Stimulated activated CD4-positive, alpha-beta T cell treated with anti-CD3 and anti-CD28 coated beads, Interleukin-1b, Interleukin-23, amount 100 ng/mL, for 4 hours (primary cell): ENCODE measurements at places on chromosomes 5 and 9.

- DNase-seq, result no peak
Measured at GRCh38 chr5:89981878-89982773, 427.4 kb downstream of the CETN3 start.

DNA sequence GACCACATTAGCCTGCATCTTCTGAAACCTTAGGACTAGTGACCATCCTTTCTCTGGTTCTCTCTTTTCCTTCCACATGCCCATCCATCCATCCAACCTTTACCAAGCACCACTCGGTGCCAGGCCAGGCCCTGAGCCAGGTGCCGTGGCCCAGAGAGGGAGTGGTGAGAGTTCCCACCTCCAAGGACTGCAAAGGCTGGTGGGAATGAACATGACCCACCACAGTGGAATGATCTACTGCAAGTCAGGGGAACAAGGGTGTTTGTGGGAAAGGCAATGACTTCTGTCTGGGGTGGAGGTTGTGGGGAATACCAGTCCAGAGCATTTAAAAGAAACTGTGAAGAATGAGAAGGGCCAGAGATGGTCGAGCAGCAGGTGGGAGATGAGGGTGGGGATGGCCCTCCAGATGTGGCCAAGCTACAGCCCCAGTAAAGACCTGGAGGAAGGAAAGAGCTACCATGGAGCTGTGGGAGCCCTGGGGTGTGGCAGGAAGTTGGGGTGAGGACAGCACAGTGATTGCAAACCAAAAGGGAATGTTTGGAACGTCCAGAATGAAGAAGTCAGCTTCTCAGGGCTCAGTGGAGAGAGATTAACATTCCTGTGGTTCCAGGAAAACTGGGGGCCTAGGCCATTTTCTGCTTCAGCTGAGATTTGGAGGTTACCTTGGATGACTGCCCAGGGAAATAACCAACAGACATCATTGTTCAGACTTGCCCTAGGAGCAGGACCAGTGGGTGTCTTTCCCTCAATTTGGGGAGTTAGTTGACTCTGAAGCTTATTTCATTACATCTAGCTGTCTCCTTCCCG is 30.7 kb upstream of the CORO2A start:
- no peak for DNase-seq

GRCh38 chr5:139574641-139575312 is 13.6 kb downstream of the UBE2D2 start:
- no peak for DNase-seq

DNA sequence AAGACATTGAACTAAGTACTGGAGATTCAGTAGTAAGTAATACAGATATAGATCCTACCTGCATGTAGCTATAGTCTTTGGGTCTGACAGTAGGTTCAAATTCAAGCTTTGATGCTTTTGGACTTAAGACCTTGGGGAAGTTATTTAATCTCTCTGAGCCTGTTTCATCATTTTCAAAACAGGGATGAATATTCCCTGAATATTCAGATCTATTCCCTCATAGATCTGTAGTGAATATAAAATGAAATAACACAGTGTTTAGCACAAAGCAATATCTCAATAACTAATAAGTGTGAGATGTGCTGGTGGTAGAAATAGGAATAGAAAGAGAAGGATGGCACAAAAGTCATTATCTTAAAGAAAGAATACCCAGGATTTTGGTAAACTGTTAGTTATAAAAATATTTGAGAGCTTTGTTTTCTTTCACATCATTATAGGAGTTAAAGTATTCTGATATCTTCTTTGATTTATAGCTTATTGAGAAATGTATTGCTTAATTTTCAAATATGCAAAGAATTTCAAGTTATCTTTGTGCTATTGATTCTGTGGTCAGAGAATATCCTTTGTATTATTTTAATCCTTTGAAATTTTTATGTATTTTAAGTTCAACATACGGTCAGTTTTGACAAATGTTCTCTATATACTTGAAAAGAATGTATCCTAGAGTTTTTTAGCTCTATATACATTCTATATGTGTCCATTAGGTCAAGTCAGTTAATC is 11.4 kb upstream of the RANBP3L start:
- DNase-seq, result no peak

DNA sequence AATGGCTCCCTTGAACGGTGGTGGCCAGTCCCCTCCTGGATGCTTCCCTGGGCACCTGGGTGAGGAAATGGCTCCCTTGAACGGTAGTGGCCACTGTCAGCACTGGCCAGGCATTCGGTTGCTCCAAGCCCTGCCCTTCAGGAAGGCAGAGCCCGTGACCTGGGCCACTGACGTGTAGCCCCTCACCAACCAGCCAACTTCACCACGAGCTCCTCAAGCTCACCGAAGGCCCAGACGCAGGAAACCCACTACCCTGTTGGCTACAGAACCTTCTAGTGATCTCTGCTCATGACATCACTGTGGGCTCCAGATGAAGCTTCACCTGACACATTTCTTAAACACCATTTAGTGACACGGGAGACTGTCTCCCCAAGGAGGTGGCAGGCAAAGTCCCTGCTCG is 9.2 kb downstream of the SLC6A3 start:
- no peak for DNase-seq

- no peak for DNase-seq
Measured at GRCh38 chr5:139789845-139790189, 5.8 kb upstream of the PSD2 start.

DNA sequence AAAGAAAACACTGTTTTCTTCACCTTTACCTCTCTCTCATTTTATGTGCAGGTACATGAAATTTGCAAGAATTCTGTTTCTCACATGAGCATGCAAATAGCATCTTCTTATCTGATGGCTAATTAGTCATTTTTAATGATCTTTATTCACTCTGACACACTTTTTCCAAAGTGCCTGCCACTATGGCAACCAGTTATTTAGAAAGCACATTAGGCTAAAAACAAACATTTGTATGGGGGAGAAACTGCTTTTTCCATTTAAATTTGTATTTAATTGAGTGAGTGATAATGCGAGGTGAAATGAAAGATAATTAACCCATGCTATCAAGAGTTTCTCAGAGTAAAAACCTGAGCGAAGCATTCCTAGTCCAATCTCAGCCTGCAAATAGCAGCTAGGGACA is 365.0 kb downstream of the MAT2B start:
- no peak for DNase-seq

DNA sequence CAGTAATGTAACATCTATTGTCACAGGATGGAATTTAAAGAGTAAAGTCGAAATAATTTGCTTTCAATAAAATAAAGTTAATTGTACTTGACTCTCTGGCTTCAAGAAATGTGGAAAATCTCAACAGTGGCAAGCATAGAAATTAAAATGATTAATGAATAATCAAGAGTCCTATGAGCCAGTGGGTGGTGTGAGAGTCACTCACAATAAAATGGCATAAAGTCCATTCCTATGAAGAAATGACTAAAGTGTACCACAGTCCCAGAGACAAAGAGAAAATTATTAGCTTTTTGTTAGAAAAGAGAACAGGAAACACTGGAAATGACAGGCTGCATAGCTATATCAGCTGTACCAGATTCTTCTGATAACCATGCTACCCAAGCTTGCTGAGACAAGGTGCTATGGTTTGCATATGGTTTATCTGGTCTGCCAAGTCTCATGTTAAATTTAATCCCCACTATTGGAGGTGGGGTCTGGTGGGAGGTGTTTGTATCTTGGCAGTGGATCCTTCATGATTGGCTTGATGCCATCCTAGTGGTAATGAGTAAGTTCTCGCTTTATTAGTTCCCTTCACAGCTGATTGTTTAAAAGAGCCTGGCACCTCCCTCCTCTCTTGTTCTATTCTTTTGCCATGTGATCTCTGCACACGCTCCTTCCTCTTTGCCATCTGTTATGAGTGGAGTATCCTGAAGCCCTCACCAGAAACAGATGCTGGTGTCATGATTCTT is 647.7 kb upstream of the ITGA1 start:
- no peak for DNase-seq

DNA sequence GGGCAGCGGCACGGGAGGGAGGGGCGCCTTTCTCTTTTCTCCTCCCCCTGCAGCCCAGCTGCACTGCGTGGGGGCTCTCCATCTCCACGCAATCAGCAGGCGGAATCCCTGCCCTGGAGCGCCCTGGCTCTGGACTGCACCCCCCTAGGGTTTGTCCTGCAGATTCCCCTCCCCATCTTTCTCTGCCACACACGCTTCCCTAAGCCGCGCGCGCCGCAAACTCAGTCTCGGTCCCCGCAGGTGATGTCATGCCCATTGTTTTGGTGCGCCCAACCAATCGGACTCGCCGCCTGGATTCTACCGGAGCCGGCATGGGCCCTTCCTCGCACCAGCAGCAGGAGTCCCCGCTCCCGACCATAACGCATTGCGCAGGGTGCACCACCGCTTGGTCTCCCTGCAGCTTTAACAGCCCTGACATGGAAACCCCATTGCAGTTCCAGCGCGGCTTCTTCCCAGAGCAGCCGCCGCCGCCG is at the start of gene KCNN2:
KCNN2 (plus strand) TSS at position 347 of the 473 bp plus-strand sequence; CDS start at position 417, 70 bp downstream.
- no peak for DNase-seq

GRCh38 chr9:35616681-35617459 is 1.3 kb downstream of the CD72 start:
- peak; percentile 50 for DNase-seq

GRCh38 chr5:150458802-150459557 is 9.4 kb upstream of the RPS14 start:
- DNase-seq, result peak; percentile 93

DNA sequence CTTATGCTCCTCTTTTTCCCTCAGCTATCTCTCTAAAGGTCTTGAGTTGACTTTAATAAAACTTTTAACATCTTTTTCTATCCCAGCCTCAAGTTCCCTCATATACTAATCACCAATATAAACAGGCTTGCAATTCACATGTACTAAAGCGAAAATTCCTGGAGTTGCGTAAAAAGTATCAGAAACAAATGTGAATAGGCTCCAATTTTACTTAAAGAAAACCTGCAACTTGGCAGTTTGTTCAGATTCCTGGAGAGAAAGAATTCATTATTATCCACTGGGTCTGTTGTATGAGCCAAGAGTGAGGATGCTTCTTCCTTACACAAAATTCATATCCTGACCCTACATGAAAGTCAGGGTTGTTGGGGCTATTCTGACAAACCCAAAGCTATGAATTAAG is 384.2 kb downstream of the DTWD2 start:
- no peak for DNase-seq

GRCh38 chr9:36912620-36913019 is 121.4 kb downstream of the PAX5 start:
- DNase-seq, result no peak

DNA sequence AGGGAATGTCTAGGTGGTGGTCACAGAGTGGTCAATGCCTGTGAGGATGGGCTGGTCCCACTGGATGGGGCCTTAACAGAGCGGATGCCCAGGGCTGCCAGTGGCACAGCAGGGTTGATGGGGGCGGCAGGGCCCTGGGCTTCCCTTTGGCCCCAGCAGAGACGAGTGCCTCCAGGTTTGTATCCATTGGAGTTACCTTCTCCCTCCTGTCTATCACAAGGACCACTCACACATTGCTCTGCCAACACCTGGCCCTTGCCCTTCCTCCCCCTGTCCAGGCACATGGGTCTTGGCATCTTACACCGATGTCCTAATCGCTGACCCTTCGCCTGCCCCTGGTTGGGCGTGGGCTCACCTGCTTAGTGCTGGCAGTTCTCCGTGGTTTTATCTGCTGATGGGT is 26.2 kb upstream of the IRX4 start:
- DNase-seq, result no peak

DNA sequence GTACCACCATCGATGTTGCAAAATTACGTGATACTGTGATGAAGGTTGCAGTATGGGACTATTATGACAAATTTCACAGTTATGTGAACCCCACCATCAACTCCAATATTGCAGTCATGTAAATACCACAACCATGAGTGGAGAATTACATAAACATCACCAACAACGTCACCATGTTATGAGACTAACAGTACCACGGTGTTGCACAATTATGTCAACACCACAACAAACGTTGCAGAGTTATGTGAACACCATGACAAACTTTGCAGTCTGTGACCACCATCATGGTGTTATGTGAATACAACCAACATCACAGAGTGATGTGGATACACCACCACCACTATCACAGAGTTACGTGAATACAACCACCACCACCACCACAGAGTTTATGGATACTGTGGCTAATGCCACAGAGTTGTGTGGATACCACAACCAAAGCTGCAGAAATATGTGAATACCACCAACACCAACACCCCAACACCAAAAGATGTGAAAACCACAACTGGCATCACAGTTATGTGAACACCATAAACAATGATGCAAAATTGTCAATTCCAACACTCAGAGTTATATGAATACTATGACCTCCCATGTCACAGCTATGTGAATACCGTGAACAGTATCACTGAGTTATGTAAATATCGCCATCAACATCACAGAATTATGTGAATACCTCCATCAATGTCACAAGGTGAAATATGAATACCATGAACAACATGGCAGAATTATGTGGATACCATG is 62.4 kb downstream of the SHC3 start:
- DNase-seq, result no peak

DNA sequence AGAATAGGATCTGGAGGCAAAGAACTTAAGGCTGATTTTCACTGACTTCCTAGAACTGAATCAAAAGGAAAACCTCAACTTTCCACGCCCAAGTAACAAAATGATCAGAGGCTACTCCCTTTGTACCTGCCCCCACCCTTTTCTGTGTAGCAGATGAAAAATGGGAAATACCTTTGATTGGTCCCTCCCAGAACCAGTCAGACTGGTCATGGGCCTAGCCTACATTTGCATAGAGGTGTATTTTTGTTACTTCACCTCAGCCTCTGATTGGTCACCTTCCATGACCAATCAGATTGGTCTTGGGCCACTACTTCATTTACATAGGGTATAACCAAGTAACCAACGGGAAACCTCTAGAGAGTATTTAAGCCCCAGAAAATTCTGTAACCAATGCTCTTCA is 1553.5 kb upstream of the C9orf72 start:
- no peak for DNase-seq

GRCh38 chr5:75514323-75514722 is 2.6 kb downstream of the POLK start:
- DNase-seq, result no peak

- no peak for DNase-seq
Measured at GRCh38 chr5:170028124-170028523, 47.8 kb upstream of the INSYN2B start.

DNA sequence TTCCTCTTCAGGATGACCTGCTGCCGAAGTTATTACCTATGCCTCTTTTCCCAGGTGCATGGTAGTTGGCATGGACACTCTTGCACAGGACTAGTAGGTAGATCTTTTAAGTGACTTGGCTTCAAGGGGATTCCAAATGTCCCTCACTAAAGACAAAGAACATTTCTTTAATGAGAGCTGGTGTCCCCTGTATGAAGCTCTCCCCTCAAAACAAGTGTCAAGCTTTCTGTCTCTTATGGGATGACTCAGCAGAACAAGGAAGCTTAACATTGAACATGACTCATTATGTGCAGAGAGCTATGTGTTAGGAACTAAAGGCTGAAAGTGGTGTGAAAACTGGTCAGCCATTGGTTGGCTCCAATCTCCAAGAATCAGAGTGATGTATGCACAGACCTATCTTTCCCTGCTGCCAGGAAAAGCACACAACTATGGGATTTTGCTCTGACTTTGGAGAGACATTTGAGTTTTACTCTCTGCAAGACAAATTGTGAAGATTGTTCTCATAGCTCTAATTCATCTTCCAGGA is 120.5 kb downstream of the PRDM6 start:
- DNase-seq, result no peak

- DNase-seq, result no peak
Measured at GRCh38 chr5:176394096-176394495, 5.5 kb downstream of the HIGD2A start.

GRCh38 chr5:116448450-116448849 is 126.2 kb downstream of the SEMA6A start:
- no peak for DNase-seq
